ENCODE measurements at places on chromosomes 1 and 21.

GRCh38 chr1:203145321-203146041 lies 18.0 kb downstream of the ADORA1 start:
- no peak for DNase-seq

- no peak for DNase-seq
Observed at GRCh38 chr1:27454610-27455009, 35.4 kb downstream of the WASF2 start.

DNA sequence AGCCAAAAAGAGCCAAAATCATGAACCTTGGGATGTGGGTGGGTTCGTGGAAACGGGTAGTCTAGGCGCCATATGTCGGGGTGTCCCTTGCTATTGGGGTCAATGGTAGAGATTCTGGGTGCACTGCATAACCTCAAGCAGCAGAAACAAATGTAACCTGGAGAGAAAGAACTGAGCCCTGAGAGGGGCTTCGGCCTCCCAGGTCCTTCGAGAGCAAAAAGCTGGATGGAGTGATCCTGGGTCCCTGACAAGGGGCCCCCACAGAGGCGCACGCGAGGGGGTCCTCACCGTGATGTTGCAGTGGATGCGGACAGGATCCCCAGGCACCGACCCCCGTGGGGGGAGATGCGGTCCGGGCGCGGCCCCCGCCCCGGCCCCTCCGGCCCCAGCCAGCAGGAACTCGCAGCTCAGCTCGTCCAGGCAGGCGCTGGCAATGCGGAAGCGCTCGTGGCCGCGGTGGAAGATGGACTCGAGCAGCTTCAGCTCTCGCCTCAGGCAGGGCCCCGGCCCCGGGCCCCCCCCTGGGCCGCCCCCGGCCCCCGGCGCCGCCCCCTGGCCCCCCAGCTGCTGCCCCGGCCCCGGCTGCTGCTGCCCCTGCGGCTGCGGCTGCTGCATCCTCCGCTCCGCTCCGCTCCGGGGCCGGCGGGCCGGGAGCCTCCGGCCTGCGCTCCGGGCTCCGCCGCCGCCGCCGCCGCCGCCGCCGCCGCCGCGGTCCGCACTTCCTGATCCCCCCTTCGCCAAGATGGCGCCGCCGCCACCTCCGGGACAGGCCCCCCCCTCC lies at the start of gene UBE2Q1:
UBE2Q1 (minus strand) TSS at position 724 of the 781 bp plus-strand sequence; CDS start at position 615, 109 bp downstream.
- DNase-seq: peak; percentile 81

GRCh38 chr21:22890656-22891055 lies 1892.4 kb downstream of the NCAM2 start:
- DNase-seq: no peak

DNA sequence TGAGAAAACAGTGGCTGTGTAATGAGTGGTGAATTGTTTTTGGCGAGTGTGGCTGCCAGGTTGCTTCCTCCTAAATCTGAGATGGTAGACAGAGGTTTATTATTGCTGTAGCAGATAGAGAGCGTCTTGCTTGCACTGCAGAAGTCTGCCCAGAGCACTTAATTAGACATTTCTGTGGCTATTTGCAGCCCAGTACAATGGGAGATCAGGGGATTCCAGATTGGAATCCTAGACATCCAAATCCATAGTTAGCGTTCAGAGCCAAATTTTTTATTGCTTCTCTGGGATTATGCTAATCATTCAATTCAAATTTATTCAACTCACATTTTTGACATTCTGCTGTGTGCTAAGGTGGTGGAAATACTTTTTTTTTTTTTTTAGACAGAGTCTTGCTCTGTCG lies 30.0 kb downstream of the KIF26B start:
- no peak for DNase-seq

- peak; percentile 46 for DNase-seq
Observed at GRCh38 chr1:51329443-51330325, 678 bp downstream of the TTC39A start.

DNA sequence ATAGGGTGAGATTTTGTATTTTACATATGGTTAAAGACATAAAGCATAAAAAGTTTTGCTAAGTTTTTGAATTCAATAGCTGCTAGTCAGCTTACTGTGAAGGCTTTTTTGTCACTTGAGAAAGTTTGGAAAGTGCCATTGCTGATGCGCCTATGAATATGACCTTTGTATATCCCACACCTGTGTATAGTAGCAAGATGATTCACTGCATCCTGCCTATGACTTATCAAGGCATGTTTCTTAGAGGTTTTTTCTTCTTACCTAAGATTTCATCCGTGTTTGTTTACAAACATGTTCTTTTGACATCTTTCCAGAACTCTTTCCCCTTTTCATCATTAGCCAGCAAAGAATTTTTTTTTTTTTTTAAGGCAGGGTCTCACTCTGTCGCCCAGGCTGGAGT lies 51.5 kb downstream of the PRKAA2 start:
- DNase-seq: no peak

GRCh38 chr1:164718821-164719220 lies 159.8 kb downstream of the PBX1 start:
- no peak for DNase-seq

DNA sequence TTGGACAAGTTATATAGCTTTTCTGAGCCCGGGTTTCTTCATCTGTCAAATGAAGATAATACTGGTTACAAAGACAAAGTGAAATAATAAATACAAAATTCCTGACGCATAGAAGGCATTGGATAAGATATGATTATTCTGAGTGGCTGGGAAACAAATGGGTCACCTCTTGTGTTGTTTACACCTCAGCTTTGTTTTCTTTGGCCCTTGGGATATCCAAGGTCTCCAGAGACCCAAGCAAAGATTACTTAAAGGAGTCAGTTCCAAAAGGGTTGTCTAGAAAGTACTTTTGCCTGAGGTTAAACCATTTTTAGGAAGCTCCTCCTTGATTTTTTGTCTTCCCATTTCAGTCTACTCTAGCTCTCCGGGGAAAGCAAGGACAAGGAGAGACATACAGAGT lies 9.7 kb downstream of the KHDRBS1 start:
- no peak for DNase-seq

DNA sequence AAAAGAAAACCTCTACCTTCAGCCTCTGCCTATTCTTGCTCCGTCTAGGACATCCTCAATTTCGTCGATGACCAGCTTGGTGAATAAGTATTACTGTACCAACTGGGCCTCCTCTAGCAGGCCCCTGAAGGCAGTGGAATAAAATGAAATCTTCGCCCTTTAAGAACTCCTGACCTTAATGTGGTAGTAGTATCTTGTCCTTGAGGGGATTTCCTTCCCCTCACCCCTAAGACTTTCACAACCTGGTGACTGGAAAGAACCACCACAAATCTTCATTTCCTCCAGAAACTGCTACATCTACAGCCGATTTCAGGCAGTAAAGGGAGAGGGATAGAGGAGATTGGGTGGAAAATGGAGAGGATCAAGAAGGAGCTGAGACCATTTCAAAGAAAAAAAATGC lies 1.6 kb upstream of the HAX1 start:
- DNase-seq: no peak

- DNase-seq: no peak
Observed at GRCh38 chr1:160168016-160168415, 16.6 kb downstream of the ATP1A4 start.

DNA sequence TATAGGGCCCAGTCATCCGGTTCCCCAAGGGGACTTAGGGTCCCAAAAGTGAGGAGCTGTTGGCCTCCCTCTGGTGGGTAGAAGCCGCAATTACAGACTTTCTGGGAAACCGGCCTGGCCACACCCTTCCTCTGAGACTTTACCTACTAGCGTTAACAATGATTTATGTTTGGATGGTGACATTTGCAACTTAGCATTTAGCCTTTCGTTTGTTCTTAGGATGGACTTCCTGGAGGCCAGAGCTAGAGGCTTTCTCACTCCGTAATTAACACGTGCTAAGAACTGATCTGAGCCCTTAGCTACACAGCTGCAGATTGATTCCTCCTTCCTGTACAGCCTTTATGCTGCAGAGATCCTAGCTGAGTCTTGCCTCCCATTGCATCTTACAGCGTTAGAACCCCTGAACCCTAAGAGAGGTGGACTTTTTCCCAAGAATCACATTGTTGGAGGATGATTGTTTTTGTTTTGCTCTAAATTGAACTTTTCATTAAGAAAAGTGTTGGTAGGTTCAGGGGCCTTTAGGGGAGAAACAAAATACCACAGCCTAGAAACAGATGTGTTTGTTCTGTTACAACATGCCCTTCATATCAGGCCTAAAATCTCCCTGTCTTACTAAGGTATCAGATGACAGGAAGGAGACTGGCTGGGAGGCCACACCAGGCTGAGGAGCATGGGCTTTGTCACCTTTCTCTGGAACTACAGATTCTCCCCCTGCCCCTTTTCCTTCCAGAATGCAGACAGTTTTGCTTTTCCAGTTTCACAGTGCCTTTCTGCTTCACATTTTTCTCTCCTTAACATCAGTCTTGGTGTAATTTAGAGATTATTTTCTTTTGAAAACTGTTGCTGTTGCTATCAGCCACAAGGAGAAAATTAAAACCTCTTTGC lies 1.9 kb downstream of the S100A11 start:
- no peak for DNase-seq

DNA sequence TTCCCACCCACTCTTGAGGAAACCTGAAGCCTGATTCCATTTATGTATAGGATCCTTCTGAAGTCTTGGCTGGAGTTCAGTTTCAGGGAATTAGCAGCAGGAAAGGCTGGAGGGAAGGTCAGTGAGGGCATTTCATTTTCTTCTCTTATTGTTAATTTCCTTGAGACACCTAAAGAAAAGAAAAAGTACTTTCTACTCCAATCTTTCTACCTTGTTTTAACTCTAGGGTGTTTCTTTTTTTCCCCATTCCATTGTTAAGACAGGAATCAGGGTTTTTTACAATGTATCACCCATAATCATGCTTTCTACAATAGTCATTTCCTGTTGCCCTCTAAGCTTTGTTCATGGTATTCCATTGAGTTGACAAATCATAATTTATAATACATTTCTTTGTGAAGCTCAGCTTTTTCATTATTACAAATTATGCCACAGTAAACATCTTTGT lies 27.4 kb downstream of the SNRPE start:
- no peak for DNase-seq

- DNase-seq: no peak
Observed at GRCh38 chr1:47709019-47709871, 271.4 kb downstream of the FOXD2 start.

- no peak for DNase-seq
Observed at GRCh38 chr1:154807048-154807591, 63.0 kb downstream of the KCNN3 start.

- peak; percentile 57 for DNase-seq
Observed at GRCh38 chr1:31436596-31437432, 23.8 kb downstream of the SERINC2 start.

DNA sequence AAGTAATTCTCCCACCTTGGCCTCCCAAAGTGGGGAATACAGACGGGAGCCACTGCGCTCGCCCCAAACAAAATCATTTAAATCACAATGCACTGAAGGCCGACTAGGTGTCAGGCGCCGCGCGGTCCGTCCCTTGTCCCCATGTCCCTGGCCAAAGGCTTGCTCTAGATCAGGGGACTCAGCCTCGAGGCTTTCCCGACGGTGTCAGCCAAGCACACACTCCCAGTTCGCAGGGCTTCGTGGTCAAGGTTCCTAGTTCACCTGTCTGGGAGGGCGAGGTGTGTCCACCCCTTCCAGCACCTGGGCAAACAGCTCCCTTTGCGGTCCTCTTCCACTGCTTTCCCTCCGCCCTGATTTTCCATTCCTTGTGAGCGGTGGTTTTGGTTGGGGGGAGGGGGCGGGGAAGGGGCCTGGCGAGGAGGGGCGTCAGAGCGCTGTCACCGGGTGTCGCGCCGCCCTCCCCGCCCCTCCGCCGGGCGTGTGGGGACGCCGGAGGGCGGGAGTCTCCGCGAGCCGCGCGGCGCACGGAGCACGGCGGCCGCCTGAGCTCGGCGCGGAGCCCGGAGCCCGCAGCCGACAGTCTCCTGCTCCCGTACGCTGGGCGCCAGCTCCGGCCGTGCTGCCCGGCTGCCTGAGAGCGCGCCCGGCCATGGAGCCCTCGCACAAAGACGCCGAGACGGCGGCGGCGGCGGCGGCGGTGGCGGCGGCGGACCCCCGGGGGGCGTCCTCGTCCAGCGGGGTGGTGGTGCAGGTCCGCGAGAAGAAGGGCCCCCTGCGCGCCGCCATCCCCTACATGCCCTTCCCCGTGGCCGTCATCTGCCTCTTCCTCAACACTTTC lies at the start of gene STUM:
STUM (plus strand) TSS at position 509 of the 838 bp plus-strand sequence; CDS start at position 650, 141 bp downstream.
- peak; percentile 71 for DNase-seq

GRCh38 chr1:119294199-119294598 lies 74.4 kb upstream of the HAO2 start:
- no peak for DNase-seq

Data from sigmoid colon (tissue), 7 donors.